Fibroblast of skin of right quadriceps (primary cell): ENCODE measurements at places on chromosomes 1 and 21.

DNA sequence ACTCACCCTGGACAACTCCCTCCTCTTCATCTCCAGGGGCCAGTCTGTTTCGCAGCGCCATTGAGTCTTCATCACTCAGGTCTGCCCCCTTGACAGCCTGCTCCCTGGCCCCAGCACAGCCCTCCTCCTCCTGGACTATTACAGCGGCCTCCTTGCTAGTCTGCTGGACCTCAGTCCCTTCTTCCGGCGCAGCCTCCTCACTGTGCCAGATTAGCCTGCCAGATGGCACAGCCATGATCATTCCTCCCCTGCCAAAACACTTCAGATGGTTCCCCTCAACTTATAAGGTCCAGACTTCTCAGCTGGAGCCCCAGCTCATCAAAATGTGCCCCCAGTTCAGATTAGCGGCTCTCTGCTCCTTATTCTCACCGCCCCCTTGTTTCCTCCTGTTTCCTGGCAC lies 7.0 kb upstream of the CELSR2 start:
- DNase-seq: no peak

GRCh38 chr1:2999571-2999970 lies 21.7 kb upstream of the ACTRT2 start:
- no peak for DNase-seq

GRCh38 chr1:111813440-111814304 lies 58.0 kb downstream of the DDX20 start:
- DNase-seq: no peak

DNA sequence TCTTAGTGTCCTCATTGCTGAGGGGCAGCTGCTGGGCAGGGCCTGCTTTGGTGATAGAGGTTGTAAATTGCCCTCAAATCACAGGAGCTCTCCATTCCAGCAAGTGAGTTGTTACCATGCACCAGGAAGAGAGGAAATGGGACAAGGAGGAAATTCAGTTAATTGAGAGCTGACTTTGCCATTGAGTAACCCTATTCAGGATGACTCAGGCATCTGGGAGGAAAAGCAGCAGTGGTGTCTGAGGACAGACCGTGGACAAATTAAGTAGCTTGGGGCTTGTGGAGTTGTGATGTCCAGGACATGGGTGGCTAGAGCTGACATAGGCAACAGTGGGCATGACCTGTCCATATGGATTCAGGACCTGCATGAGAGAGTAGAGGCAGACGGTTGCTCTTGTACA lies 5.9 kb downstream of the ARHGEF10L start:
- peak; percentile 57 for DNase-seq

DNA sequence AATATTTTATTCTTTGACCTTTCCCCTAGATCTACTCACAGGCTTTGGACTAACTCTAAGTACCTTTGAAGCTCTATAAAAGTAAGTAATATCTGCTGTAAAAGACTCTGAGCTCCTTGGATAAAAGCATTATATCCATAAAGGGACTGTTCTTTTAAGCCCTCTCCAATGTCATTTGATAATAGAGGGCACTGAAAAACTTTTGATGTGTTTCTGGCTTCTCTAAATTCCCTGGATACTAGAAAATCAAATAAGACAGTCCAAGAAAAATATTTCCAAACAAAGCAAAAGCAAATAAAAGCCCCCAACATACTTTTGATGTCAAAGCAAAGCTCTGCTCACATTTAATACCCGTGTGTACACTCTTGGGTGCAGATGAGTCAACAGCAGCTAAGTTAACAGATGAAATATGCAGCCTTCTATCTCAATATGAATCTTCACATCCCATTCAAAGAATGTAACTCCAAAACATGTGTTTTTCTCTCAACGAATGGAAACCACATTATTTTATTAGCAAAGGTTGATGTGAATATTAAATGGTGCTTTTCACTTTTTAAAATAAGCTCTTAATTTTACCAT lies 230.3 kb downstream of the CENPF start:
- DNase-seq: peak; percentile 92

DNA sequence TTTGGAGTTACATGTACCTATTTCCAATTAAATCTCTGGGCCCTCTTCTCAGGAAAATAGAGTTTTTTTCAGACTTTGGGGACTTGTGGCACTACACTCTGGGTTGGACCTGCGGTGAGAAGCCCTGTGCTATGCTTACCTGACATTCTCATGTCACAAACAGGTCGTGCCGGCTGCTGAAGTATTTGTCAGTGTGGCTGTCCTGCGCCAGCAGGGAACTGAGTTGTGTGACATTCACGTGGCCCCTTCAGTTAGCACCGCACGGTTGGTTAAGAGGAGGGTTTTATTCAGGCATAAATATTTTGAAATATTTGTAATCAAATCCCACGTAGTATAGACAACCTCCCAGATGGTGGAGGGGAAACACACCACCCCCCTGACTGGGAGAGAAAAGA lies 6.3 kb upstream of the COL6A2 start:
- no peak for DNase-seq
